ENCODE measurements at places on chromosomes 13 and 19. TPM values are rescaled to one million over a fixed set of nuclear protein-coding genes. Genes with fewer than 3 reads are reported as not detected.

DNA sequence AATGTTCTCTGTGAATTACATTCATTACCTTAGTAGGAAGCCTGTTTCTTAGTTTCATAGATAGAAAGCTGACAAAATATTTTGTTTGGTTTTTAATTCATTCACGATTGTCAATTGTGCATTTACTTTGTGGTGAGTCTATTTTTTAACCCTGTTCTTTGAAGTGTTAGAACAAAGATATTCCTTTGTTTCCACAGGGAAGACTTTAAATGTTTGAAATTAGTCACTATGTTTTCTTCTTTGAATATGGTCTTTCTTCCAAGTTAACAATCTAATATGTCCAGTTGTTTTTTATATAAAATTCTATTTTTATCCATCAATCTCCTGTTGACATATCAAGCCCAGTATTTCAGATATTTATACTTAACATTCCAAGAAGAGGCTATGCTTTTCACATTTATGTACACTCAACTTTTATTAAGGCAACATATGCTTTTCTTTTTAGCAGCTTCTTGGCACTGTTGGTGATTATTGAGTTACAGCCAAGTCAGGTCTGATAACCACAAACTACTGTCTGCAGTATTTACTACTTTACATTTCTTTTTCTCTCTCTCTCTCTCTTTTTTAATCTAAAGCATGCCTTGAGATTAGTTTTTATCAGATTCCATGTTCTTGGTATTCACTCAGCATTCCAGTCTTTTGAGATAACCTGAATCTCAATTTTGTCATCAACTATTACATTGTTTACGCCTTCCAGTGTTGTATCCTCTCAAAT is 812.8 kb upstream of the SLC10A2 start:
- H3K4me3 ChIP-seq = no peak overlapping the region
- H3K27ac ChIP-seq = no peak overlapping the region
- H3K4me1 ChIP-seq = no peaks in the 10 kb centered on the region
- DNase-seq = no peak

DNA sequence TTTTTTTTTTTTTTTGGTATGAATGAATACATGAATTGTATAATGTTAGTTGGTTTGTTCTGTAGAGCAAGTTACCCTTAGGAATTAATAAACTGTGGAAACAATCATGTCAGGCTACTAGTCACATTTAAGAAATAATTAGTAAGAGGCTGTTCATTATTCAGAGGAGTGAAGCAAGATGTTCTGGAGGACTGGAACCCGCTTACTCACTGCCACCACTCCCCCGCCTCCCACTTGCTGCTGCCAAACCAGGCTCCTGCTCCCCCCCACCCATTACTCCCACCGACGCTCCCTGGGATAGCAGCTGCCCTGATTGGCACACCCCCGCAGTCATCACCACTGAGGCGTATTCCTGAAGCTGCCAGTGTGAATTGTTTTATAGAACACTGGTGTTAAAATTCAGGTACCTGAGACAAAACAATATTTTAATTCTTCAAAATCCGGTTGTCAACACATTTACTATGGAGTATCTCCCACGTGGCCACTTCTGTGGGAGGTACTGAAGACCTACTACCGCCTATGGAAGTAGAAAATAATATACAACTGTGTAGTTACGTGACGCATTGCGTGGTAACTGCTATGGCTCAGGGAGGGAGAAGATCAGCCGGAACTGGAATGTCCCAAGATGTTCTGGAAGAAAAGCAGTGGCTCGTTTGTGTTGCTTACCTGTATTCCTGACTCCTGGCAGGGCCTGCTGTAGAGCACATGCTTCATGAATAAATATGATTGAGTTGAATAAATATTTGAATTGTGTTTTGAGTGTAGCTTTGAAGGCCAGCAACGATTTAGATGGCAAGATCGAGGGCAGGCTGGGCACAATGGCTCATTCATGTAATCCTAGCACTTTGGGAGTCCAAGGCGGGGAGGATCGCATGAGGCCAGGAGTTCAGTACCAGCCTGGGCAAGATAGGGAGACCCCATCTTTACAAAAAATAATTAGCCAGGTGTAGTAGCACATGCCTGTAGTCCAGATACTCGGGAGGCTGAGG is 1.7 kb downstream of the DPY19L3 start:
- peaks cover 16% of the 10 kb centered on the region for H3K36me3 ChIP-seq
- H3K4me1 ChIP-seq = peaks cover 22% of the 10 kb centered on the region
- no peak overlapping the region for H3K27ac ChIP-seq
- no peaks in the 10 kb centered on the region for H3K27me3 ChIP-seq
- peak overlapping the region; percentile 83 for H3K4me3 ChIP-seq
- no peak for DNase-seq

DNA sequence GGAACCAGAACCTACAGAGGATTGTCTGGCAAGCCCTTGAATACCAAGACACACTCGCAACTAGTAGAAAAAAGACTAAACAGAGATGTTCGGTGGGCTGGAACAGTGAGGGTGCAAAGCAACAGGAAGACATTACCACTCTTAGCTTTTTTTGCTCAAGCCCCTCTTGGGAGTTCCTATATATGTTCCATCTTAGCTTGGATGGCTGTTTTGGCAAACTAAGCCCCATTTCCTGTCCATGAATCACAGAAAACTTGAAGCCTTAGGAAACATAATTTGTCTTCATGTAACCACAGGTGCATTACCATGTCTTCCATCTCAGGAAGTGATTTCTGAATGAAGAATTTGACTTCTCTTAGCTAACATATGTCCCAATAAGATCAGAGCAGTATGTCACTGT is 446.3 kb downstream of the OLFM4 start:
- H3K27me3 ChIP-seq = no peaks in the 10 kb centered on the region
- H3K36me3 ChIP-seq = no peaks in the 10 kb centered on the region
- no peak overlapping the region for H3K27ac ChIP-seq
- H3K4me1 ChIP-seq = no peaks in the 10 kb centered on the region
- DNase-seq = no peak

Gene KLK2
- total RNA-seq = 0.45 TPM

DNA sequence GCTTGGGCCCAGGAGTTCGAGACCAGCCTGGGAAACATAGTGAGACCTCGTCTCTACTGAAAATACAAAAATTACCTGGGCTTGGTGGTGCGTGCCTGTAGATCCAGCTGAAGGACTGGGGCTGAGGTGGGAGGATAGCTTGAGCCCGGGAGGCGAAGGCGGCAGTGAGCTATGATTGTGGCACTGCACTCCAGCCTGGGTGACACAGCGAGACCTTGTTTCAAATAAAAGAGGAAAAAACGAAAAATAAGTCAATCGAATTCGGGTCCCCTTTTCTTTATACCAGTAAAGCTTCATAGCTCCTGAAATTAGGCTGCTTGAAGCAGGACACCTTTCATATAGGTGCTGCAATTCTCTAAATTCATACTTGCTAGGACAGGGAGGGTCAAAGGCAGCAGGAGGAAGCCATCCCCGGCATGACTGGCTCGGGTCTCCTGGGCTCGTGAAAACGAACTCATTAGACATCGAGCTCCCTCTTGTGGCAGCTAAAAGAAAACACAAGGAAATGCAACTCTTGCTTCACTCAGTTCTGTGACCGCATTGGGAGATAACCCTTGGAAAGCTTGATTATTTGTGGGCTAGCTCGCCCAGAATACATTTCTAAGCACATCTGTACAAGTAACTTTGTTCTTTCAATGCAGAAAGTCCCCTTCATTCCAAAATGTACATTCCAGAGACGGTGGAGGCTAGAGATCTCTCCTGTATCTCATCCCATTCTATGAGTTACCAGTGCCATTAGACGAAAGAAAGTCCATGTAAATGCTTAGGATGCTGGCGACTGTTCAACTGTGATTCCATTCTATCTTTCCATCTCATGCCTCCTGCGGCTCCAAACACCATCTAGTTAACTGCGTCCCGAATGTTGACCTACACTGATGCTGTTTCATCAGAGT is 16.8 kb downstream of the FPR2 start:
- H3K4me1 ChIP-seq = peaks cover 4% of the 10 kb centered on the region
- no peaks in the 10 kb centered on the region for H3K36me3 ChIP-seq
- H3K27ac ChIP-seq = no peak overlapping the region
- H3K27me3 ChIP-seq = peaks cover 74% of the 10 kb centered on the region
- no peak overlapping the region for H3K4me3 ChIP-seq
- peak; percentile 17 for DNase-seq

Gene ZNF850
- total RNA-seq = 13.6 TPM

Gene B3GNT8
- total RNA-seq = 0.48 TPM

Measured in activated naive CD8-positive, alpha-beta T cell treated with anti-CD3 and anti-CD28 coated beads for 36 hours (primary cell).